ENCODE measurements at places on chromosomes 2 and 18. TPM values are rescaled to one million over a fixed set of nuclear protein-coding genes. Genes with fewer than 3 reads are reported as not detected.

The INHBB gene
- total RNA-seq = not detected

The ABHD1 gene
- total RNA-seq = 0.56 TPM

The ST8SIA5 gene
- 0.02 TPM for total RNA-seq

The LCT gene
- total RNA-seq = 1.4 TPM

The RFTN2 gene
- total RNA-seq = 0.05 TPM

The GCKR gene
- total RNA-seq = 26.8 TPM

The PLGLB2 gene
- 1.7 TPM for total RNA-seq

The PSTPIP2 gene
- 2.6 TPM for total RNA-seq

The TRIM54 gene
- total RNA-seq = 2.3 TPM

GRCh38 chr2:18520451-18521425 is 39.7 kb downstream of the RDH14 start:
- peak; percentile 83 for DNase-seq

DNA sequence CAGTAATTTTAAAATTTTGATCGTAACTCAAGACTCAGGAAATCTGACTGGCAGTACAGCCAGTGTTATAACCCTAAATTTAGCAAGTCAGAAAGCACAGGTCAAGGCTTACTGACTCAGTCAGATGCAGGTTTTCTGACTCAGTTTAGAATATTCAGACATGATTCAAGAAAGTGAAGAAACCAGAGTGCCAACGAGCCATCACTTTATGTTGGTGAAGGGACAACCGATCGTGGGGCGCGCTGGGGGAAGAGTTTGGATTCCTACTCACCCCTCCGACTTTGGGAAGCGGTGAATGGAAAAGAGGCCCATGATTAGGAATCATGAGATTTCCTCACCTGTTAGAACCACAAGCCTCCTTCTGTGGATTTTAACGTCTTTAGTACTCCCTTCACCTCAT is 998 bp downstream of the RNF149 start:
- no peak for DNase-seq

DNA sequence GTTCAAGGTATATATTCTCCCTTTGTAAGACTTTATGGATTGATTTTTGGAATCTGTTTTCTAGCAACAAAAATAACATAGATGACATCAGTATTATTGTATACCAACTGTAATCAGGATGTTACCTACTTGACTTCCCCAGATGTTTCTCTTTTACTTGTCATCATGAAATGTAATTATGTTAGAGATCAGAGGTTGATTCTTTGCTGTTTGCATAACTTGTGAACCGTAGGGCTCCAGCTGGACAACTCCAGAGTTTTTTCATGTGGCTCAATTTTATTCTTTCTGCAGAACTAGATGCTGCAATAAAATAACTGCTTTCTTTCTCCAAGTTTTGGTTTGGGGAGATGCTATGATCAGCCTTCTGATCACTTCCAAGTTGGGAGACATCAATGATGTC is 58.1 kb downstream of the SPOPL start:
- no peak for DNase-seq

- no peak for DNase-seq
Measured at GRCh38 chr2:179612108-179612507, 249.3 kb downstream of the ZNF385B start.

DNA sequence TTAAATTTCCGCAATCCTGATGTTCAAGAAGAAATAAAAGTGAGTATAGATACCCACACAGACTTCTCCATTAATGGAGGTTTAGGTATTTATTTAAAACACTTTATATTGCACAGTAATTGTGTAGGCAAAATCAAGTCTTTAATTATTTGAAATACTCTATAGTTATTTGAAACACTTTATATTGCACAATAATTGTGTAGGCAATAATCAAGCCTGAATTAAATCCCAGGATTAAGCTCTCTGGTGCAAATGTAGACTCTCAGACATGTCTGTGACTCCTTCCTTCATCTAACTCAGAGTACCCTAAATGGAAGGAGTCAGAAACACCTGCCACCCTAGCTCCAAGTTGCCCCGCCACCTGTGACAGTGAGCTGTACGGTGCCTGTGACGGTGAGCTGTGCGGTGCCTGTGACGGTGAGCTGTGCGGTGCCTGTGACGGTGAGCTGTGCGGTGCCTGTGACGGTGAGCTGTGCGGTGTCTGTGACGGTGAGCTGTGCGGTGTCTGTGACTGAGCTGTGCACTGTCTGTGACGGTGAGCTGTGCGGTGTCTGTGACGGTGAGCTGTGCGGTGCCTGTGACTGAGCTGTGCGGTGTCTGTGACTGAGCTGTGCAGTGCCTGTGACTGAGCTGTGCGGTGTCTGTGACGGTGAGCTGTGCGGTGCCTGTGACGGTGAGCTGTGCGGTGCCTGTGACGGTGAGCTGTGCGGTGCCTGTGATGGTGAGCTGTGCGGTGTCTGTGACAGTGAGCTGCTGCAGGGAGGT is 11.0 kb downstream of the SLC3A1 start:
- no peak for DNase-seq

DNA sequence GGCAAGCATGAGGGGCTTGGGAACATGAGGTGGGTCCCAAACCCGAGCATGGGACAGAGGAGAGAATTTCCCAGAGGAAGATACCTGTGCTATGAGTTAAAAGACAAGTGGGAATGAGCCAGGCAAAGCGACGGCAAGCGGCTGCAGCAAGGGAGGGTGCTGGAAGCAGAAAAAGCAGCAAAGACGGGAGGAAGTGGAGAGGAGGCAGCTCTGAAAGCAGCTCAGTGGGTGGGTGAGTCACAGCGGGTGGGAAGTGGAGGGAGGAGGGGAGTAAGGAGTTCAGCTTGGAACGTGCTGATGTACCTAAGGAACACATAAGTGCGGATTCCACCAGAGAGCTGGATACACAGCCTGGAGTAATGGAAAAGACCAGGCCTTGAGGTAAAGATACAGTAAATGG is 41.4 kb downstream of the THUMPD2 start:
- no peak for DNase-seq

GRCh38 chr2:9296559-9296958 is 89.9 kb downstream of the ASAP2 start:
- DNase-seq = no peak

- no peak for DNase-seq
Measured at GRCh38 chr2:138732651-138733050, 47.5 kb downstream of the NXPH2 start.

- DNase-seq = peak; percentile 74
Measured at GRCh38 chr18:27750014-27750413, 426.9 kb downstream of the CDH2 start.

- DNase-seq = no peak
Measured at GRCh38 chr2:139271149-139271548, 491.0 kb upstream of the NXPH2 start.

DNA sequence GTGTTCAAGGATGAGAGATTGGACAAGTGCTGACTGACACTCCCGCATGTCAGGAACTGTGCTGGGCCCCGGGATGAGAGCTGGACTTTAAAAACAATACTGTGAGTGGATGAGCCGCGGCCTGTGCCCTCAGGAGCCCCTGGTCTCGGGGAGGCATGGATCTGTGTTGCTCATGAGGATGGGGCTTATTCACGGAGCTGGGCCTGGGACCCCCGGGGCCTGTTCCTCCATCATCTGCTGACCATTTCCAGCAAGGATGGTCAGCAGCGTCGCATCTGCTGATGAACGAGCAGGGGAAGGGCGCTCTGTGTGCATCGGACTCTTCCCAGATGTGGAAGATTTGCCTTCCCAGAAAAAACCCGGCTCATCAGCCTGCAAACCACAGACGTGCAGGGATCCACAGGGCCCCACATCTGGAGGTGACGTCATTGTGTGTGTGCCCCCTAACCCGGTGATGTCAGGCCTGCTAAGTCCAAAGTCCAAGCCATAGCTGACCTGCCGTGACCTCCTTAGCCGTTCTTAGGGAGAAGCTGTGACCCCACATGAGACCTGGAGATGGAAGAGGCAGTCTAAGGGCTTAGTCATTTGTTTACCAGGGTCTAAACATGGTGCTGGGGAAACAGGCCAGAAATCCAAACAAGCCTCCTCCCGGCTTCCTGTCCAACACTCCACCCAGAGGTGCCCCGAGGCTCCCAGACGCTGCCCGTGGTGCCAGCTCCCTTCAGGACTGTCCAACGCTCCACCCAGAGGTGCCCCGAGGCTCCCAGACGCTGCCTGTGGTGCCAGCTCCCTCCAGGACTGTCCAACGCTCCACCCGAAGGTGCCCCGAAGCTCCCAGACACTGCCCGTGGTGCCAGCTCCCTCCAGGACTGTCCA is 143.9 kb downstream of the PXDN start:
- no peak for DNase-seq

GRCh38 chr18:27785815-27786471 is 391.0 kb downstream of the CDH2 start:
- DNase-seq = no peak

- no peak for DNase-seq
Measured at GRCh38 chr2:7994397-7994951, 687.4 kb upstream of the ID2 start.

DNA sequence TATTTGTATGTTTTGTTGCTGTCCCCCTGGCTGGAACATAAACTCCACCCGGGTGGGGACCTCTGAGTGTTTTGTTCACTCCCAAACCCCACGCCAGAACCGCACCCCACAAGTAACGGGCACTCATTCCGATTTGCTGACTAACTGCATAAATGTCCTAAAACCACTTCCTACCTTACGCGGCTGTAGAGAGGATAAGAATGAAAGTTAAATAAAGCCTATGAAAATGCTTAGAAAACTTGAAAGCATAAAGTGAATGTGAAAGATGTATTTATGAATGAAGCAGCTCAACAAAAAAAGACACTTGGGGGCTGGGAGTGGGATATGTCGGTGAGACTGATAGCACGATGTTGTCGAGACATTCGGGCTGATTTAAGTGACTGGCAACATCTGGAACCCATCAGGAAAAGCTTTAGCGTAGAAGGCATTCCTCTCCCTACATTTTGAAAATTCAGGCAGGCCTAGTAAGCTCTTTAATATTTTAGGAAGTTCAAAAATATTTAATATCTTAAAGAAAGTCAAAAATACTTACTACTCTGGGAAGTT is 206.7 kb downstream of the SH3RF3 start:
- DNase-seq = no peak

GRCh38 chr18:71079606-71080005 is 790.8 kb downstream of the SOCS6 start:
- DNase-seq = no peak

Data from Calu3 (cell line).